Cerebellum (tissue), 4 donors: ENCODE measurements at places on chromosomes 1 and 21. TPM values are rescaled to one million over a fixed set of nuclear protein-coding genes. Genes with fewer than 3 reads are reported as not detected.

The SLC1A7 gene
- total RNA-seq, result not detected

The OR2M4 gene
- 0.36 TPM for total RNA-seq

The SDHC gene
- 24.9 TPM for total RNA-seq

The GCSAML gene
- 0.36 TPM for total RNA-seq

The BLZF1 gene
- 29.1 TPM for total RNA-seq

The DENND2C gene
- total RNA-seq, result 1.6 TPM

The ARPC5 gene
- total RNA-seq, result 47.4 TPM

The ERICH3 gene
- 8.7 TPM for total RNA-seq

- DNase-seq, result no peak
Observed at GRCh38 chr1:211469113-211469512, 22.8 kb downstream of the RD3 start.

DNA sequence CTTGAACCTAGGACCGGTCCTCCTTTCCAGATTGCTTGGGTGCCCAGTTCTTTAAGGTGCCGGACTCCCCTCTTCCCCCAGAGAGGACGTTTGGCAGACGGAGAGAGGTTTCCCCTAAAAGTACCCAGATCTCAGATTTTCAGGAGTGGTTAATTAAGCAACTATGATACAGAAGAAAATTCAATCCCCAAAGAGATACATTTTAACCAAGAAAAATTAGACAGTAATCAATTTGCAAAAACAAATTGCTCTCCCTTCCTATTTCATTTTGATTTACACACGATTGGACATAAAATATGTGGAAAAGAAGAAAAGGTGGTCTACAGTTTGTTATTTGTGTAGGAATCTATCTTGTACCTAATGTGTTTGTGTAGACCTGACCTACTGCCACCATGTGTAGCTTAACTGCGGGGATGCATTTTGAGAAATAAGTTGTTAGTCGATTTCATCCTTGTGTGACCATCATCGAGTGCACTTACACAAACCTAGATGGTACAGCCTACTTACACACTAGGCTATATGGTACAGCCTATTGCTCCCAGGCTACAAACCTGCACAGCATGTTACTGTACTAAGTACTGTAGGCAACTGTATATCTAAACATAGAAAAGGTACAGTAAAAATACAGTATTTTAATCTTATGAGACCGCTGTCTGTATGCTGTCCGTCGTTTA lies 755 bp downstream of the RPAP2 start:
- DNase-seq, result peak; percentile 7

GRCh38 chr1:218305472-218306064 lies 20.5 kb downstream of the RRP15 start:
- DNase-seq, result no peak

DNA sequence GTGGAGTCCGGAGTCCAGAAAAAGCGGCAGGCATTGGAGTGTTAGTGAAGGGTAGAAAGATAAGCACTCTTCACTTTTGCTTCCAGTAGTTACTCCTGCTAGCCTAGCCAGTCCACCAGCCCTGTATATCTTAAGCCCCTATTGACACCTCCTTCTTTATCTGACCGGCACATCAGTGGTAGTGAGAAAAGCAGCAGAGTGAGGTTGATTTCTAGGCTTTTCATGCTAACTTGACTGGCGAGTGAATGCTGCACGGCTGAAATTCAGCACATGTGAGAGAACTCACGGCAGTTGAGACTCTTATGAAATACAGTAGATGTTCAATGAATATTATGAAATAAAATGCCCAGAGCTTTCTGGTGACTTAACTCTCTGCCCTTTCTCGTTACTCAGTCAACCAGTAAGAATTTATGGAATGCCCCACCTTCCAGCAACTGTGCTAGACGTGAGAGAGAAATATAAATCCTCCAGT lies 128.2 kb downstream of the CACHD1 start:
- DNase-seq, result no peak

DNA sequence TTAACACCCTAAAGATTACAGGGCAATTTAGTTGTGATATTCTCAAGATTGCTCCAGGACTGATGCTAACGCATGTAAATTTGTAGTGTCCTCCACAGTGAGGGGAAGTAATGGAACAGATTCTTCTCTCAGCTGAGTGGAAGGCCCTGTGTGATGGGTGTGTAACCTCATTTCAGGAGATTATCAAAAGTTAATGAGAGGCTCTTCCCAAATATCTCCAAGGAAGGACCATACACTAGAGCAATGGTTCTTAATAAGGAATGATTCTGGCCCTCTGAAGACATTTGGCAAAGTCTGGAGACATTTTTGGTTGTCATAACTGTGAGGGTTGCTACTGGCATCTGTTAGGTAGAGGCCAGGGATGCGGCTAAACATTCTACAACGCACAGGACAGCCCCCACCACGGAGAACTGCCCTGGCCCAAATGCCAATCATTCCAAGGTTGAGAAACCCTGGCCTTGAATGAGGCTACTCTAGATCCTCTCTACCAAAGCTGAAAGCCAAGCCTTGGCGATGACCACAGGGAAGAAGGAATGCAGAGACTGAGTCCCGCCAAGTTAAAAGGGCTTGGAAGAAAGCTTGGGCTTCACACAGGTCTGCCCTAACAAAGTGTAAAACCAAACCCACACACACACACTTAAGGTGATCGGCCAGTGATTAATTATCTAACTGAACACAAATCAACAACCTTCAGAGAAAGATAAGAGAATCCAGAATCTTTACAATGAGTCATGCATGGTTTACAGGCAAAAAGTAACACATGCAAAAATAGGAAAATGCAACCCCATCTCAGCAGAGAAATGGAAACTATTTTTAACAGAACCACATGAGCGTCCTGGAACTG lies 135.8 kb downstream of the SYF2 start:
- no peak for DNase-seq

DNA sequence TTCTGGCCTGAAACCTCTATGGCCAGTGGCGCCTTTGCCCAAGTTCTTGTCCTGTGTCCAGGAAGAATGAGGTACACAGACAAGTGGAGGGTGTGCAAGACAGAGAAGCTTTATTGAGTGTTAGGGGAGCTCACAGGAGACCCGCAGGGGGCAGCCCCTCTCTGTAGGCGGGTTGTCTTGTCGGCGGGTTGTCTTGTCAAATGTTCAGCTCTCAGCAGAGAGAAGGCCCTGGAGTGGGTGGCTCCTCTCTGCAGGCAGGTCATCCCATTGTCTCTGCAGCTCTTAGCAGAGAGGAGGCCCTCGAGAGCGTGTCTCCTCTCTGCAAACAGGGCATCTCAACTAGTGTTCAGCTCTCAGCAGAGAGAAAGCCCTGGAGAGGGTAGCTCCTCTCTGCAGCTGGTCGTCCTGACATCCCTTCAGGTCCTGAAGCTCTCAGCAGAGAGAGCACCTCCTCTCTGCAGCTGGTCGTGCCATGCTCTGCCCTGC lies 11.0 kb downstream of the COL6A2 start:
- no peak for DNase-seq

- DNase-seq, result no peak
Observed at GRCh38 chr1:16181887-16182719, 26.2 kb upstream of the EPHA2 start.

DNA sequence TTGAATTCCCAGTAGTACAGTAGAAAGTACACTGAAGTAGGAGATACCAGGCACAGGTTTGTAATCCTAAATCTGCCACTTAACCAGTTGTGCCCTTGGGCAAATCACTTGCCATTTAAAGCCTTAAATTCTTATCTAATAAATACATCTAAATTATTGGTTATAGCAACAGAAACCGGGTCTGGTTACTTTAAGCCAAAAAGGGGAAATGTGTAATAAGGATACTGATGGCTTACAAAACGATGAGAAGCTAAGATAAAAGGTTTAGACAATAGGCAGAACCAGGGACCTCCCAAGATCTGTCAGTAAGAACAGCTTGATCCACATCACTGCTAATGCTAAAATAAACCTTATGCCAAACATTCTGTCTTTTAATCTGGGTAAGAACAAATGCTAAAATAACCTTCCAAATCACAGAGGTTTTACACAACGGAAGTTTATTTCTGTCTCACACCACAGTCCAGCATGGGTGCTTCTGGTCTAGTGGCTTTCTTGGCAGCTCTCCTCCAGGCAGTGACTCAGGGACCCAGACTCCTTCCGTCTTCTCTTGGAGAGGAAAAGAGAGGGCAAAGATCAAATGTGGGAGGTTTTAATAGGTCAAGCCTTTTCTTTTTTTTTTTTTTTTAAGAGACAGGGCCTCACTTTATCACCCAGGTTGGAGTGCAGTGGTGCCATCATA lies 16.5 kb upstream of the ZMYM1 start:
- no peak for DNase-seq

GRCh38 chr1:186577216-186577615 lies 103.0 kb downstream of the PTGS2 start:
- DNase-seq, result no peak

DNA sequence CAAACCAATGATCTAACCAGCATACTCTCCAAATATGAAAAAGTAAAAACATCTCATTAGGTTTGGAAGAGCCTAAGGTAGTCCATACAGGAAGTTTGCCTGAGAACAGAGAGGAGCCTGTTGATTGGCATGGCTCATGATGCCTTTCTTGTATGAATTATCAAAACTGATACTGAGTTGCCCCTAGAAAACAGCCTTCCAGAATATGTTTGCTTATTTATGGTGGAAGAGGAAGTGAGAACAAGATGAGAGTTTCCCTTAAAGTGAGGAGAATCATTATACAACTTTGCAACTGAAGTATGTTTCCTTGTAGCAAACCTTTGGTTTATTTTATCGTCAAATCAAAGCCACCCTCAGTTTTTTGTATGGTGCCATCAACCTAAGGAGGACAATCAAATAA lies 23.8 kb upstream of the KIAA1614 start:
- DNase-seq, result no peak
